ENCODE measurements at places on chromosomes 2 and 18.

DNA sequence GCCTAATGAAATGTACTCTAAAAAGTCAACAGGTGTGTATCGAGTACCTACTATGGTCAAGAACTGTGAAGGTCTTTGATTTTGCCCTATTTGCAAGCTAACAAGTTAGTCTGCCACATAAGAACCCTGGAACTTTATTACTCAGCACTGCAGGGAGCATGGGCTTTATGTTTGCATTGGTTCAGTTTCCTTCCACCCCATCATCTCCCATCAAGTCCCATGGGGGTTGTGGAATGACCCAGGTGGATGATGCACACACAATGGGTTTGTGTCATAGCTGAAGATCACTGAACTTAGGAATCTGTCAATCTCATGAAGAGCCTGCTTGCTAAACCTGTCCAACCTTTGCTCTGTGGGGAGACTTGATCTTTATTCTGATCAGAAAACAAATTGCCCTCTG, 265.5 kb downstream of the RPRM start:
- DNase-seq: no peak

- DNase-seq: no peak
These were observed 264.8 kb downstream of the C1D start for GRCh38 chr2:67797801-67798540.

DNA sequence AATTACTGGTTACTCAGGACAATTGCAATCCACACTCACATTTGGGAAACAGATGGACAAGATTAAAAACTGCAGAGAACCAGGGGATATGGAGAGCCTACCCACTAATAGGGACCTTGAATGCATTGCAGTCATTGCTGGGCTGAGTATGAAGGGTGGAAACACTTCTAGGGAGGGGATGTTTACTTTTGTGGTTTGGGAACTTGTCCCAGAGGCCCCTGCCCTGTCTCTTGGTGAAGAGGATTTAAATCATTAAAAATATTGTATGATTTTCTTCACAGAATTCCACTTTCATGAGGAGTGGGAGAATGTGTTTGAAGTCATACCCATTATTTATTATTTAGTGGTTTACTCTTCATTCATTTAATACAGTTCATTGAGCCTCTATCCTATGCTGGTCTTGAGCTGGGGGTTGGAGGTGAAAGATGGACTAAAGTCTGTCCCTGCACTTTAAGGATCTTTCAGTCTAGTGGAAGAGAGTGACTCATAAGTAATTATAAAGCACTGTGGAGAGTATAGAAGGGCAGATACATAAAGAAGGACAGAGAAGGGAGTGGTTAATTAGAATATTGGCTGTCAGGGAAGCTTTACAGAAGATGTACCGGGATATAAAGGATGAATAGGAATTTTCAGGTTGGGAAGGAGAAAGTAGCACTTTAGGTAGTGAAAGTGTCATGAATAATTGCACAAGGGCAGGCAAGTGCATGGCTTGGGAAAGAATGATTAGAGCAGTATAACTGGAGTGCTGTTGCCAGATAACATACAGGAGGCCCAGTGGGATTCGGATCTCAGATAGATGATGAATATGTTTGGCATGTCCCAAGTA, 313.4 kb downstream of the LPIN1 start:
- DNase-seq: no peak

DNA sequence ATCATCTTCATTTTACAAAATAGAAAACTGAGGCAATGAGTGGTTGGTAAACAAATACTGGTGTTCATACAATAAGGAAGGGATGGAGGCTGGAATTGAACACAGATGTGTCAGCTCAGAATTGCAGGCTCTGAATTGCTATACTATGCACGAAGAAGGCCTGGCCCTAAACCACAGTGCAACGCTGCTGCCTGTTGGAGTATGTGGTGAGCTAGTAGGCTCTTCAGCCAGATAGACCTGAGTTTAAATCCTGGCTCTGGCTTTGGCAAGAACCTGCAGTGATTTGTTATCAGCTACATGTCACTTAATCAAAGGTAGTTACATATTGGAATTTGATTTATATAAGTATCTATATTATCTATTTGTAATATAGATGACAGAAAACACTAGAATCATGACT, 1602.4 kb upstream of the CELF4 start:
- DNase-seq: no peak

DNA sequence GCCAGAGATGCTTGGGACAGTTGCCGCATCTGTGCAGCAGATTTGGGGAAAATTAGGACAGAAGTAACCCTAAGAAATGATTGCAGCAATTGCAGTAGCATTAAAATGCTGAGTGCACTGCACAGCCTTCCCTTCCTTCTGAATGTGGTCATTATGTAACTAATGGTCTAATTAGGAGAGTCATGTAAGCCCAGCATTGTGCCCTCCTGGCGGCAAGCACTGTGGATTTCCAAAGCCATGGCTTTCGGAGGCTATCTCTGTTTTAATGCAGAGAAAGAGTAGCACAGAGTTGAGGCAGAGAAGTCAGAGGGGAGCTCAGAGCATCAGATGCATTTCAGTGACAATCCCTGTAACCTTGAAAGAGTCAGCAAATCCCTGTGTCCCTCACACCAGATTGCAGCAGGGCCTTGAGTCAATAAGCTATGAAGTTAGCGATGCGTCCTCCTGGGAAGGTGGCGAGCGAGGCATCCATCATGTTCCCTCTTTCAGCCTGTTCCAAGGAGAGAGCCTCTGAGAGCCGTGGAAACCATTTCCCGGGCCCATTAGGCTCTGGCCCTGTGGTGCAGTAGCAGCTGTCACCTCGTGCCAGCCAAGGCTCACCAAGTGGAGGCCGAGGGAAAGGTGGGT, 307.2 kb downstream of the FBXO15 start:
- DNase-seq: no peak

DNA sequence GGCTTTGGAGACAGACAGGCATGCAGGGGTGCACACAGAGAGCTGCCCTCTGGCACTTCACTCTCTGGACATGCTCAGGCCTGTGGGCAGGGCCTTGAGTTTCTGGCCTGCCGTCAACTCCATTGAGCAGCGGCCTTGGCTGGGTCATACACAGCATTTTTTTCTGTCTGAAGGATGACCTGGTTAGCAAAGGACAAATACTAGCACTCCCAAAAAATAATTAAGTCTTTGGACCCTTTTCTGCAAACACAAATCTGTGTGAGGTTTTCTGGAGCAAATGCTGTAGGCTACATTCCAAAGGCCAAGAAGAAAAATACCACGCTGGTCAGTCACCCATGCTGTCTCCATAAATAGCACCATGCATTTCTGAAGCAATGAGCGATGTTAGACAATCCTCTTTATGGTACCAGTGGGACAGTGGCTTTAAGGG, 124.7 kb upstream of the CTAGE1 start:
- DNase-seq: no peak

DNA sequence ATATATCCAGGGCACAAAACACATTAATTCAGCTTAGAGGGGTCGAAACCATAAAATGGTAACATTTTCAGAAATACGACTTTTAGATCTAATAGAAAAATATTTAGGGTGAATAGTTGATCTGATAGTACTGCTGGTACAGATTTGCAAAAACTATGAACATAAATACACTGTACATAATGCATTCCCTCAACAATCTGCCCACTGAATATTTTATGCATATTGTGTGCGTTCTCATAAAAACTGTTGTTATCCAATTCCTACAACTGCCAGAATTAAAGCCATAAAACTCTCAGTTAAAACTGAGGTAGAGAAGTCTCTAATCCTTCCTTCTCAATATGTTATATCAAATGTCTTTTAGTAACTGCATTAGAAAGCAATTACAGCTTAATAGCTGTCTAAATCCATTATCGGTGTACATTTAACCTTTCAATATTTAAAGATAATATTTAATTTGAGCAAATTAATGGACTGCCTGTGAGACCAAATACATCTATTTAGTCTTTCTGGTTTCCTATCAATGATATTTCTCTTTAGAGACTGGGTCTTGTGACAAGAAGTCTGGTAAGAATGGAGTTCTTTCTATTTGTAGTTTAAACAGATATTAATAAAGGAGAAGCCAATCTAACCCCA, 32.5 kb downstream of the TCF4 start:
- no peak for DNase-seq

DNA sequence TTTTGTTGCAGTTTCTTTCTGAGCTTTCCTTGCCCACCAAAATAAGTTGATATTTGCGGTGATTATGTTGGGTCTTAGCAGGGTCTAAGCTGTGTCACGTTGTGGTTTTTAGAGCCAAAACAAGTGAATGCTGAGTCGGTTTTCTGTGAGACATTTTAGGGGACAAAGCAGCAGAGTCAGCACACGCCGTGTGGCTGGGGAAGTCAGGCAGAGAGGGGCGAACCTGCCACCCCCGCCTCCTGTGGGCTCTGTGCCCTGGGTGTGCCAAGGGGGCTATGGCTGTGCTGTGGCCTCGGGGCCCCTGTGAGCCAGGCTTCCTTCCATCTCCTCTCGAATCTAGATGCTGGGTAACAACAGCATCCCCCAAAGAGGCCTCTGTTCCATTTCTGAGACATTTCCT, 30.8 kb upstream of the TMEM87B start:
- no peak for DNase-seq
